ENCODE measurements at places on chromosomes 5 and 9. TPM values are rescaled to one million over a fixed set of nuclear protein-coding genes. Genes with fewer than 3 reads are reported as not detected.

The ANKRD55 gene
- total RNA-seq: not detected

GRCh38 chr5:68375540-68375939 lies 160.0 kb downstream of the PIK3R1 start:
- H3K4me1 ChIP-seq: no peaks in the 10 kb centered on the region
- DNase-seq: no peak

DNA sequence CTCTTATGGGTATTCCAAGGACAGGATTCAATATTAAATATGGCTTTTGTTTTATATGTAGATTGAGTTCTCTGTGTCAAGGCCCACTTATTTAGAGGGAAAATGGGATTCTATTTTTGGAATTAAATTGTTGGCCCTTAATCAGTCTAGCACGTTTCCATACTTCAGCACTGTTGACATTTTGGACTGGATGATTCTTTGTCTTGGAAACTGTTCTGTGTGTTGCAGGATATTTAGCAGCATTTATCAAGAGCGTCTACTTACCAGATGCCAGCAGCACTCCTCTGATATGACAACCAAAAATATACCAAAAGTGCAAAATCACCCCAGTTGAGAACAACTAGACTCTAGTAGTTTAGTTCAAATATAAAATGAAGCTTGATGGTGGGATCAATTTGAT lies 1027.0 kb upstream of the COX7C start:
- no peaks in the 10 kb centered on the region for H3K4me1 ChIP-seq
- no peak for DNase-seq
- no peaks in the 10 kb centered on the region for H3K36me3 ChIP-seq
- H3K27ac ChIP-seq: no peak overlapping the region
- H3K4me3 ChIP-seq: no peak overlapping the region
- H3K27me3 ChIP-seq: no peaks in the 10 kb centered on the region

DNA sequence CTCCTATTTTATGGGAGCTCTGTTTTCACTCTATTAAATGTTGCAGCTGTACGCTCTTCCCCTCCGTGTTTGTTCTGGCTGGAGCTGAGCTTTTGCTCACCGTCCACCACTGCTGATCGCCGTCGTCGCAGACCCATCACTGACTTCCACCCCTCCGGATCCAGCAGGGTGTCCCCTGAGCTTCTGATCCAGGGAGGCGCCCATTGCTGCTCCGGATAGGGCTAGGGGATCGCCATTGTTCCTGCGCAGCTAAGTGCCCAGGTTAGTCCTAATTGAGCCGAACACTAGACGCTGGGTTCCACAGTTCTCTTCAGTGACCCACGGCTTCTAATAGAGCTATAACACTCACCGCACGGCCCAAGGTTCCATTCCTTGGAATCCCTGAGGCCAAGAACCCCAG lies 96.2 kb upstream of the PRDM9 start:
- no peak overlapping the region for H3K4me3 ChIP-seq
- no peak overlapping the region for H3K27ac ChIP-seq
- H3K36me3 ChIP-seq: no peaks in the 10 kb centered on the region
- no peak for DNase-seq

GRCh38 chr5:151740958-151741373 lies 17.5 kb downstream of the ATOX1 start:
- no peaks in the 10 kb centered on the region for H3K36me3 ChIP-seq
- H3K4me1 ChIP-seq: peaks cover 66% of the 10 kb centered on the region
- no peaks in the 10 kb centered on the region for H3K27me3 ChIP-seq
- peak overlapping the region; percentile 35 for H3K4me3 ChIP-seq

The C5orf52 gene
- total RNA-seq: not detected

- no peaks in the 10 kb centered on the region for H3K36me3 ChIP-seq
- H3K27ac ChIP-seq: no peak overlapping the region
- H3K4me3 ChIP-seq: no peak overlapping the region
- no peak for DNase-seq
- H3K4me1 ChIP-seq: peaks cover 9% of the 10 kb centered on the region
Observed at GRCh38 chr5:35024911-35025510, 22.7 kb downstream of the AGXT2 start.

GRCh38 chr5:2003690-2004365 lies 121.1 kb upstream of the IRX4 start:
- no peaks in the 10 kb centered on the region for H3K4me1 ChIP-seq
- no peak overlapping the region for H3K27ac ChIP-seq
- no peaks in the 10 kb centered on the region for H3K36me3 ChIP-seq
- H3K27me3 ChIP-seq: no peaks in the 10 kb centered on the region
- H3K4me3 ChIP-seq: no peak overlapping the region

- H3K27ac ChIP-seq: no peak overlapping the region
- no peak overlapping the region for H3K4me3 ChIP-seq
- no peaks in the 10 kb centered on the region for H3K36me3 ChIP-seq
- no peaks in the 10 kb centered on the region for H3K27me3 ChIP-seq
Observed at GRCh38 chr5:110108520-110108919, 418.8 kb downstream of the MAN2A1 start.

- no peak overlapping the region for H3K27ac ChIP-seq
- no peaks in the 10 kb centered on the region for H3K27me3 ChIP-seq
- H3K36me3 ChIP-seq: peaks cover 33% of the 10 kb centered on the region
- no peaks in the 10 kb centered on the region for H3K4me1 ChIP-seq
- DNase-seq: no peak
Observed at GRCh38 chr9:124676159-124676551, 95.0 kb downstream of the NR6A1 start.

GRCh38 chr9:102237520-102237919 lies 499.1 kb upstream of the GRIN3A start:
- DNase-seq: no peak
- H3K4me3 ChIP-seq: no peak overlapping the region
- H3K4me1 ChIP-seq: no peaks in the 10 kb centered on the region
- H3K27ac ChIP-seq: no peak overlapping the region

DNA sequence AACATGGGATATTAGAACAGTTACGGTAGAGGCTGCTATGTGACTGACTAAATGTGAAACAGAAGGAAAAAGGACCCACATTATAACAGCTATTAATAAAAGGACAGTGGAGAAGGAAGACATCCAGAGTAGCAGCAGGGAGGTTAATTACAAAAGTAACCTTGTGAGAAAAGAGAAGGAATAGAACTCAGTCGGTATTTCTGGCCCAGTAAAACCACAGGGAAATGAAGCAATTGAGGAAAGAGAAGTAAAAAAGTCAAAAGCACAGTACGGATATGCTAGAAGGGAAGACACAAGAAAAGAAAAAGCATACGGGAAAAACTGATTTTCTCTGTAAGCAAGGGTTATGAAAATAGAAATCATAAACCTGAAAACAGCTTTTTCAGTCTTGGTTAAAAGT lies 164.7 kb downstream of the RFX3 start:
- DNase-seq: no peak
- no peaks in the 10 kb centered on the region for H3K4me1 ChIP-seq
- H3K4me3 ChIP-seq: no peak overlapping the region
- no peaks in the 10 kb centered on the region for H3K36me3 ChIP-seq
- no peak overlapping the region for H3K27ac ChIP-seq
- H3K27me3 ChIP-seq: no peaks in the 10 kb centered on the region

- no peaks in the 10 kb centered on the region for H3K4me1 ChIP-seq
- no peak overlapping the region for H3K4me3 ChIP-seq
- no peaks in the 10 kb centered on the region for H3K27me3 ChIP-seq
- no peak overlapping the region for H3K27ac ChIP-seq
Observed at GRCh38 chr9:135336722-135337527, 142.7 kb upstream of the PPP1R26 start.

The SPINK1 gene
- total RNA-seq: not detected

DNA sequence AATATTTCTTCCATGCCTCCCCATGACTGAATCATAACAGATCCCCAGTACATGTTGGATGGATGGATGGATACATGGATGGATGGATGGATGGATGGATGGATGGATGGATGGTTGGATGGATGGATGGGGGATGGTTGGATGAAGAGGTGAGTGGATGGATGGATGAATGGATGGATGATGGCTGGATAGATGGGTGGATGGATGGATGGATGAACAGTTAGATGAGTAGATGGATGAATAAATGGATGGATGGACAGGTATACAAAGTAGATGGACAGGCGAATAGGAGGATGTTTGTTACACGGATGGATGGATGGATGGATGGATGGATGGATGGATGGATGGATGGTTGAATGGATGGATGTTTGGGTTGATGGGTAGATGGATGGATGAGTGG lies 120.0 kb upstream of the HAND1 start:
- no peaks in the 10 kb centered on the region for H3K36me3 ChIP-seq
- no peak overlapping the region for H3K4me3 ChIP-seq
- H3K27ac ChIP-seq: no peak overlapping the region
- no peak for DNase-seq
- peaks cover 12% of the 10 kb centered on the region for H3K27me3 ChIP-seq

DNA sequence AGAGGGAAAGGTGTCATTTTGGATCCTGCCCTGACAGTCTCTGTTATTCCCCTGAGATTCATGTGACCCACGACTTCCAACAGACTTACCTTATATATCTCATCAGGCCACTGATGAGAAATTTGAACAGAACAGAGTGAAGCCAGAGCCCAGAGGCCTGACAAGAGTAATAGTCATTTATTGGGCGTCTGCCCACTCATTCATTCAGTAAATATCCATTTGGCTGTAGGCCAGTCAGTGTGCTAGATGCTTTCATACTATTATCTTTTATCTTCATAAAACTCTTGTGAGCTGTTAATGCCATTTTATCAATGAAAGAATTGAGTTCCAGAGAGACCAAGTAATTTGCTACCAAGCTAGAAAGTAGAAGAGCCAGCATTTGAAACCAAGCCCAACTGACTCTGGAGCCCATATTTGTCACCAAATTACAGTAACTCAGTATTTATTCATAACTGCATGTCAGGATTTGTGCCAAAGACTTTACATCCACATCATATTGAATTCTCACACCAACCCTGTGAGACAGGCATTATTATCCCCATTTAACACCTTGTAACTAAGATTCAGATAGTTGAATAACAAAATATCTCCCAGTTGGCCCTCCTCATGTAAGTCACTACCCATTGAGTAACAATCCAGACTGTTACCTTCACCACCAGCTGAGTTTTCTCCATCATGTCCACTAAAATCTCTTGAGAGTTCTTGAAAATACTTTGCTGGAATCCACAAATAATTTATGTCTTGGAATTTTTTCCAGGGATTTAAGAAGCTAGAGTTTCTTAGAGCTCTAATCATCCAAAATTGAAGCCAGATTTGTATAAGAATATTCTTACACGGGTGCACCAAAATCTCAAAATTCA lies 2.5 kb downstream of the PTPDC1 start:
- peaks cover 10% of the 10 kb centered on the region for H3K4me1 ChIP-seq
- H3K4me3 ChIP-seq: no peak overlapping the region
- DNase-seq: peak; percentile 70
- peak overlapping the region; percentile 11 for H3K27ac ChIP-seq
- H3K27me3 ChIP-seq: no peaks in the 10 kb centered on the region
- H3K36me3 ChIP-seq: peaks cover 4% of the 10 kb centered on the region

The OGN gene
- not detected for total RNA-seq

The SAP30L gene
- total RNA-seq: 24.6 TPM

DNA sequence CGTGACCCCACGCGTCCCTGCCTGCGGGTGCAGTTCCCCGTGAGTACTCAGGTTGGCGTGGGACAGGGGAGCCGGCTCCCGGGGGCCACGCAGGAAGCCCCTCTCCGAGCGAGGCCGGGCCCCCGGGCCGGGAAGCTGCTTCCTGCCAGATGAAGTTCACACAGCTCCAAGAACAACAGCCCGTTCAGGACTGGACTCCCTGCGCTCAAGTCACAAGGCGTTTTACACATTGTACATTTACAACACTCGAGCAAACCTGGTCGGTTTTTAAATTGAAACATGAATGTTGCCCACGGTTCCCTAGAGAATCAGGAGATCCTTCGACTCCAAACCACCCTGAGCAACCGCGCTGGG lies 22.4 kb downstream of the SLC9A3 start:
- no peaks in the 10 kb centered on the region for H3K36me3 ChIP-seq
- H3K27me3 ChIP-seq: peaks cover 5% of the 10 kb centered on the region
- H3K27ac ChIP-seq: no peak overlapping the region
- H3K4me1 ChIP-seq: no peaks in the 10 kb centered on the region

The ARL10 gene
- 14.3 TPM for total RNA-seq

DNA sequence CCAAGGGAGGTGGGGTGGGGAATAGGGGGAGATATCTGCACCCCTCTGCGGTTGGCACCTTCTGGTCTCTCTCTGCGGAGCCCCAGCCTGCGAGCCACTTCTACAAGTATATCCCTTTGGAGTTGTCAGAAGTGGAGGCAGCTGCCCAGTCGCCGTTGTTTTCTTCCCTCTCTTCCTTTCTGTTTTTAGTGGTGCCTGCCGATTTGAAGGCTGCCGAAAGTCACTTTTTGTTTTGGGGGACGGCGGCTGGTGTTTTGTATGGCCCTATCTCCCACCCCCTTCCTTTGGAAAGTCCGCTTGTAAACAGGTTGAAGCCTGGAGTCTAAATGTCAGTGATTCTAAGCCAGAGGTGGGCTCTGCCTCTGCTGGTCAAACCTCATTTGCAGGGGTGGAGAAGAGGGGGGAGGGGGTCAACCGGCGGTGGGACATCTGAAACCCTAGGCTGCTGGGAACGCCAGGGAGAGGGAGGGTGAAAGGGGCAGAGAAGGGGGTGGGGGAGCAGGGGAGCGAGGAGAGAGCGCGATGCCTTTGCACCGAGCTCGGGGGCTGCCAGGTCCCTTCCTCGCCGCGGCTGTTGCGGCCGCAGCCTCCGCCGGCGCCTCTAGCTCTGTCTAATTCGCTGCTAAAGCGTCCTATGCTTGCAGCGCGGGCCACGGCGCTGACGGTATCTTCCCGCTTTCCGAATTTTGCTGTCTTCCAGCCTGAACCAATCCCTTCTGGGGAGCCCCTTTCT lies at the start of gene FGF10:
Gene FGF10 (minus strand): TSS at position 331 of the 733 bp plus-strand sequence. CDS start 738 bp downstream, outside the sequence.
- H3K36me3 ChIP-seq: no peaks in the 10 kb centered on the region
- H3K4me1 ChIP-seq: no peaks in the 10 kb centered on the region
- H3K4me3 ChIP-seq: peak within 1 kb of the TSS; percentile 39
- H3K27ac ChIP-seq: no peak within 1 kb of the TSS
- no peak for DNase-seq

DNA sequence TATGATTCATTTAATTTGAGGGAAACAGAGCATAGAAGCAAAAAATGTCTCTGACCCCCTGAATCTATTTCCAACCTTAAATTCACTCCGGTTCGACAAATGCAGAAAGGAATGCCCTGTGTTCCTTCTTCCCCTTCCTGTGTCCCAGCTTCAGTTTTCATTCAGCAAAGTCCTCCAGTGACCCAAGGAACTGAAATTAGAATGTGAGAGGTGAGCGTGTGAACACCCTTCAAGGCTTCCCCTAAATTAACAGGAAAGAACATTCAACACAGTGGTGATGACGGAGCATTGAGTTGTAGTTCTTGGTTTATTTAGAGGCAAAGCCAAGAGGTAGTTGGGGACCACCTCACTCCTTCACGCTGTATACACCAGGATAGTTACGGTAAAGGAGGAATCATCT lies 97.6 kb upstream of the CTSL start:
- H3K36me3 ChIP-seq: no peaks in the 10 kb centered on the region
- no peaks in the 10 kb centered on the region for H3K4me1 ChIP-seq
- no peak for DNase-seq
- H3K27ac ChIP-seq: no peak overlapping the region
- no peaks in the 10 kb centered on the region for H3K27me3 ChIP-seq
- H3K4me3 ChIP-seq: no peak overlapping the region

GRCh38 chr5:93164690-93165089 lies 416.3 kb downstream of the NR2F1-AS1 start:
- H3K4me3 ChIP-seq: no peak overlapping the region
- peaks cover 31% of the 10 kb centered on the region for H3K4me1 ChIP-seq
- DNase-seq: peak; percentile 69
- H3K27me3 ChIP-seq: no peaks in the 10 kb centered on the region
- no peaks in the 10 kb centered on the region for H3K36me3 ChIP-seq

The DRD1 gene
- 0.23 TPM for total RNA-seq

- H3K4me3 ChIP-seq: no peak overlapping the region
- peaks cover 6% of the 10 kb centered on the region for H3K4me1 ChIP-seq
- DNase-seq: peak; percentile 74
- peaks cover 7% of the 10 kb centered on the region for H3K36me3 ChIP-seq
- H3K27me3 ChIP-seq: no peaks in the 10 kb centered on the region
Observed at GRCh38 chr5:115873392-115873791, 31.7 kb downstream of the AP3S1 start.
